Body of pancreas (tissue), 4 donors: ENCODE measurements at places on chromosomes 11 and 22. TPM values are rescaled to one million over a fixed set of nuclear protein-coding genes. Genes with fewer than 3 reads are reported as not detected.

DNA sequence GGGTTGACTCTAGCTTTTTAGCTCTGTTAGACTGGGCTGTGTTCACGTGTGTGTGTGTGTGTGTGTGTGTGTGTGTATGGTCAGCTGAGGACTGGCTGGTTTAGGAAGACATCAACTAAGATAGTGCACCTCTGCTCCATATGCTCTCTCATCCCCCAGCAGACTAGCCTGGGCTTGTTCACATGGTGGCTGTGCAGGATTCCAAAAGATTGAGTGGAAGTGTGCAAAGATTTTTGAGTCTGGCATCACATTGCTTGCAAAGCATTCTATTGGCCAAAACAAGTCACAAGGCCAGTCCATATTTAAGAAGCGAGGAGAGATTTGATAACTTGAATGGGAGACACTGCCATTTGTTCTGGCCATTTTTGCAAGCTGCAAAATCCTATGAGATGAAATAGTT lies 79.7 kb upstream of the C11orf87 start:
- no peaks in the 10 kb centered on the region for H3K36me3 ChIP-seq
- no peak for DNase-seq
- H3K27me3 ChIP-seq: no peaks in the 10 kb centered on the region
- H3K4me3 ChIP-seq: no peak overlapping the region

DNA sequence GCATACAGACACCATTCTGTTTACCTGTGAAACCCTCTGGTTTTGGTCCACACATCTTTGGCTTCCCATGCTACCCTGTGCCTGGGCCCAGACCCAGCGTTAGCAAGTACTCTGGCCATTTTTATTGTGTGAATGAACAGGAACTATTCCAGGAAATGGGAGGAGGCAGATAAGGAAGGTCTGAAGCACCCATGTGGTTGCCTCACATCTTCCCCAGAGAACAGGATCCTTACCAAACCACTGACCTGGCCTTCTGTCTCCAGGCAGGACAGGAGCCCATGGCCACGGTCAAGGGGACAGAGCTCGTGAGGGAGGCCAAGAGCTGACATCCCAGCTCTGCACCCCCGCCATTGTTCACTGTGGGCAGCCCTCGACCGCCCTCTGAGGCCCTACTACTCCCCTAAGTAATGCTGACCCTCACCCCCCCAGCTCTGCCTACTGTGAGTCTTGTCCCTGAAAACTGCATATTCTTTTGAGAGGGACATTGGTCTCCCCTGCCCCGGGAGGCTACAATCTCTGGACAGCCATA lies 97.7 kb upstream of the TP53I11 start:
- H3K36me3 ChIP-seq: no peaks in the 10 kb centered on the region
- no peak for DNase-seq
- H3K4me1 ChIP-seq: no peaks in the 10 kb centered on the region
- H3K27me3 ChIP-seq: no peaks in the 10 kb centered on the region
- no peak overlapping the region for H3K4me3 ChIP-seq
- H3K27ac ChIP-seq: no peak overlapping the region

DNA sequence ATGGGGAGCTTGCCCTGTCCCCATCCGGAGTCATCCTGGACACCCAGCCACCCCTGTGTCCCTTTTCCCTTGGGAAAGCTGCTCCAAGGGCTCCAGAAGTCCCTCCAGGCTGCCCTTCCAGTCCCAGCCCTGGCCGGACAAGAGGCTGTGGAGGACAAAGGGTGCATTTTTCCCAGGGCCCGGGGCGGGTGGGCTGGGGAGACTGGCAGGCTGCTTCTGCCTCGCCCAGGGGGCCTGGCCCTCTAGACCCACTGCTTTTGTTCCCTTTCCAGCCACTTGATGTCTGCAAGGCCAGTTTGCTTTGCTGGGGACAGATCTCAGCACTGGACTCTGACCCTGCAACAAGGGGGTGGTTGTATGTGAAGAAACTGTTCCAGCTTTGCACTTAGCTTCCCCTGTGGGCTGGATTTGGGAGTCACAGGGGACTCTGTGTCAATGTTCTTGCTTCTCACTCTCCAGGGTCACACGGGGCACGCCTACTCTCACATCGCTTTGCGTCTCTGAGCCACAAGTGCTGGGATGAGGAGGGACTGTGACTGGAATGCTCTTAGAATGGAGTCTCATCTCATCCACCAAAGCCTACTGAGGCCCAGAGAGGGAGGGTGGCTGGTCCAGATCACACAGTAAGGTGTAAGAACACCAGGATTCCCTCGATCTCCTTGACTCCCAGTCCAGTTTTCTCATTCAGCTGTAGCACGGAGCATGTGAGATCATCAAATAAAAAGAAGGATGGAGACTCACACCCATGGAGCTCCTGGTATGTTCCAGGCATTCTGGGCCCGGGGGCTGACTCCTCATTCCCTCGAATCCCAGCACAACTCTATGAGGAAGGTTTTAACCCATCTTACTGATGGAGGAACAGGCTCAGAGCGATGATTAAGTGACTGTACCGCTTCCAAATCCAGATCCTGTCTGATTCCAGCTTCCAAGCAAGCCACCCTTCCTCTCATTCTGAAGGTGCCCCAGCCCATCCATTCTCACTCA lies 59.9 kb downstream of the FBXO7 start:
- peak; percentile 65 for DNase-seq
- H3K27me3 ChIP-seq: no peaks in the 10 kb centered on the region
- no peak overlapping the region for H3K4me3 ChIP-seq
- H3K4me1 ChIP-seq: peaks cover 17% of the 10 kb centered on the region
- H3K27ac ChIP-seq: peak overlapping the region; percentile 70

The HTR3A gene
- total RNA-seq: 0.33 TPM

The SLC22A24 gene
- not detected for total RNA-seq

The B3GAT1 gene
- under 0.01 TPM for total RNA-seq

GRCh38 chr11:87366763-87367405 lies 329.1 kb downstream of the TMEM135 start:
- no peak for DNase-seq
- H3K4me3 ChIP-seq: no peak overlapping the region
- H3K36me3 ChIP-seq: no peaks in the 10 kb centered on the region
- no peaks in the 10 kb centered on the region for H3K27me3 ChIP-seq
- no peak overlapping the region for H3K27ac ChIP-seq

The NPAS4 gene
- total RNA-seq: not detected

DNA sequence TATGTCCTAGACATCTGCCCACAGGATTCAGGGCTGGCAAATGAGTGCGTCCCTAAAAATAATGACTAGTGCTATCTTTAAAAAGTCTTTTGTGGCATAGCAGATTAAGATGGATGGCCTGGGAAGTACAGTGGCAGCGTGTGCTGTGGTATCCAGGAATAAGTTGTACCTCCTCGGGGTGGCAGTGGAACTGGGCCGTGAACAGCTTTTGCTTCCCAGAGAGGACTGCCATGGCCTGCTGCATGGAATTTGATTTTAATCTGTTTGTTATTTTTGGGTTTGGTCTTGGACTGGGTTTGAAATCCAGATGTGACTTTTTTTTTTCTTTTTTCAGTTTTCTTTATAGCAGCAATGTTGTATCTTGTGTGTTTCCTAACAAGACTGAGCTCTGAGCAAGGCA lies 71.3 kb upstream of the PARVG start:
- H3K27ac ChIP-seq: no peak overlapping the region
- H3K36me3 ChIP-seq: no peaks in the 10 kb centered on the region
- DNase-seq: no peak
- H3K4me3 ChIP-seq: no peak overlapping the region

The GNAZ gene
- 2.3 TPM for total RNA-seq

The OR4A16 gene
- not detected for total RNA-seq

The LSP1 gene
- 9.9 TPM for total RNA-seq

DNA sequence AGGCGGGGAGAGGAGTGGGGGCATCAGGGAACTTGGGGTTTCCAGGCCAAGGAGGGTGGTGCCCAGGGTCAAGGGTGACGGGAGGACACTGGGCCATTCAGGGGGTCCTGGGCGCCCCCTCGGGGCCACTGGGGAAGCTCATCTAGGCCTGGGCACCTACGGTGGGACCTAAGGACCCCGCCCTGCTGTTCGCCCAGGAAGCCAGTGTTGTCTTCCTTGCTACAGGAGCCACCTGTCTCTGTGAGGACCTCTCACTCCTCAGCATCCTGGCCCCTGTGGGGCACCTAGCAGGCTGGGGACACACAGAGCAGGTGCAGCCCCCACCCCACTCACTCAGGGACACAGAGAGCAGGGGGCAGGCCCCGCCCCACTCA lies 191.6 kb downstream of the IGLL1 start:
- peaks cover 5% of the 10 kb centered on the region for H3K4me1 ChIP-seq
- H3K36me3 ChIP-seq: no peaks in the 10 kb centered on the region
- H3K27me3 ChIP-seq: no peaks in the 10 kb centered on the region
- no peak for DNase-seq
- no peak overlapping the region for H3K27ac ChIP-seq

DNA sequence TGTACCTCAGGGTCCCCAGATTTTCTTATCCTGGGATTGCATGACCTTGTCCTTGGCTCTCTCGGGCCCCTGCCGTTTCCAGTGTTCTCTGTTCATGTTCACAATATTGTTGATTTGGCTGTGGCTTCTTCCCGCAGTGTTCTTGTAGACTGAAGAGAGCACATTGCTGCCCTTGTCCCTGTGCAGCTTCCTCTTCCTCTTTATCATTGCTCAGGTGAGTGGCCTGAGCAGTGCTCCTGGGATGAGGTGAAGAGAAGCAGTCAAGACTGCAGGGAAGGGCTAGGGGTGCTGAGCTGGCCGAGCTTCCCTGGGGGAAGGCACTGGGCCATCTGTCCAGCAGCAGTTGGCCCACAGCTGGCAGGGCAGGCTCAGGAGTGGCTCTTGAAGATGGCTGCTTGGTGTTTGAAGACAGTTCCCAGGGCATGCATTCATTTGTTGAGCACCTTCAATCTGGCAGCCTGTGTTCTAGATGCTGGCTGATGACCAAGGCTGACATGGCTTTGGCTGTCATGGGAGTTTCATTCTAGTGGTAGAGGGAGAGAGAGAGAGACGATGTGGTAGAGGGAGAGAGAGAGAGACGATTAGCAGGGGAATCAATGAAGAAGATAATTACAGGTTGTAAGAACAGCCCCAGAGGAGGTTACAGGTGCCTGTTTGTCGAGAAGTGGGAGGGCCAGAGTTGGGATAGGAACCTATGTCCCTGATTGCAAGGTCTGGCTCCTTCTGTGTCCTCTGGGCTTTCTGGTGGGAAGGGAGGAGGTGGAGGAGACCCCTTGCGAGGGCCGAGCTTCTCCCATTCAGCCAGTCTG lies 17.4 kb downstream of the BMAL1 start:
- H3K4me1 ChIP-seq: peaks cover 26% of the 10 kb centered on the region
- H3K27ac ChIP-seq: no peak overlapping the region
- DNase-seq: no peak
- H3K36me3 ChIP-seq: no peaks in the 10 kb centered on the region

The CBLIF gene
- not detected for total RNA-seq

DNA sequence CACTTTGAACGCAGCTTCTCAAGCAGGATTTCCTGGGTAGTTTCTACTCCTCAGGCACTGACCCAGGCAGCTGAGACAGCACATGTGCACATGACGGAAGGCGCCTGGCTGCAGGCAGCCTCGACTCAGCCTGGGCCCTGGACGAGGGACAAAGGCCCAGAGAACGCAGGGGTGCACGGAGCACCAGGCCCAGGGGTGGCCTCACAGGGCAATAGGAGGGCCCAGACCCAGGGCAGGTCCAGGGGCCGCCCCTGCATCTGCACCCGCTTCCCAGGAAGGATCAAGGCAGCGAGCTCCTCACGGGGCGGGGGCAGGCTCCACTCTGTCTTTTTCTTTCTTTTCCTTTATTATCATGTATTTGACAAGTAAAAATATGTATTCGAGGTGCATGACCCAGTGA lies 208.4 kb downstream of the BRD1 start:
- H3K4me1 ChIP-seq: no peaks in the 10 kb centered on the region
- no peak overlapping the region for H3K4me3 ChIP-seq
- no peaks in the 10 kb centered on the region for H3K27me3 ChIP-seq
- no peak for DNase-seq
- H3K36me3 ChIP-seq: no peaks in the 10 kb centered on the region

The OTOG gene
- total RNA-seq: not detected

The KRTAP5-7 gene
- total RNA-seq: not detected

The GTPBP1 gene
- 34.0 TPM for total RNA-seq

The VEGFB gene
- total RNA-seq: 32.4 TPM

The CNGA4 gene
- not detected for total RNA-seq

DNA sequence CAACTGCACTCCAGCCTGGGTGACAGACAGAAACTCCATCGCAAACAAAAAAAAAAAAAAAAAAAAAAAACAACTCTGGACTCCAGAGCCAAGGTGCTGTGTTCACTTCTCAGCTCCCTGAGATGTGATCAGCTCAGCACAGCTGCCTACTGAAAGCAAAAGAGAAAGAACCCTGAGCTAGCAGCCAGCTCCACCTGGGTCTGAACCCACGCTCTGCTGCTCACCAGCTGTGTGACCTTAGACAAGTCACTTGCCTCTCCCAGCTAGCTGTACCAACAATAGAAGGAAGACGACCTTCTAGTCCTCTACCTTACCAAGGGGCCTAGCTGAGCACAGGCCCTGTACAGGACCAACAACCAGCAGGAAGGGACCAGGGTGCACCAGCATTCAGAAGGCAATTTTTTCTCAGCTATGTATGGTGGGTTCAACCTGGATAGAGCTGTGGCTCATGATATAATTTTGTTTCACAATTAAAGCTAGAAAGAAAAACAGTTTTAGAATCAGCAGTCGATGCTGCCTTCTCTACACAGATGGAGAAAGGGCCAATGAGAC lies 3.8 kb downstream of the DGCR2 start:
- peak; percentile 74 for DNase-seq
- no peak overlapping the region for H3K4me3 ChIP-seq
- H3K27me3 ChIP-seq: no peaks in the 10 kb centered on the region
- H3K4me1 ChIP-seq: peaks cover 78% of the 10 kb centered on the region
- H3K27ac ChIP-seq: peak overlapping the region; percentile 41

The MS4A1 gene
- total RNA-seq: not detected

The HEPHL1 gene
- not detected for total RNA-seq

GRCh38 chr22:44143105-44143474 lies 37.6 kb upstream of the PARVG start:
- H3K27me3 ChIP-seq: no peaks in the 10 kb centered on the region
- H3K36me3 ChIP-seq: no peaks in the 10 kb centered on the region
- H3K4me3 ChIP-seq: no peak overlapping the region
- H3K4me1 ChIP-seq: no peaks in the 10 kb centered on the region

DNA sequence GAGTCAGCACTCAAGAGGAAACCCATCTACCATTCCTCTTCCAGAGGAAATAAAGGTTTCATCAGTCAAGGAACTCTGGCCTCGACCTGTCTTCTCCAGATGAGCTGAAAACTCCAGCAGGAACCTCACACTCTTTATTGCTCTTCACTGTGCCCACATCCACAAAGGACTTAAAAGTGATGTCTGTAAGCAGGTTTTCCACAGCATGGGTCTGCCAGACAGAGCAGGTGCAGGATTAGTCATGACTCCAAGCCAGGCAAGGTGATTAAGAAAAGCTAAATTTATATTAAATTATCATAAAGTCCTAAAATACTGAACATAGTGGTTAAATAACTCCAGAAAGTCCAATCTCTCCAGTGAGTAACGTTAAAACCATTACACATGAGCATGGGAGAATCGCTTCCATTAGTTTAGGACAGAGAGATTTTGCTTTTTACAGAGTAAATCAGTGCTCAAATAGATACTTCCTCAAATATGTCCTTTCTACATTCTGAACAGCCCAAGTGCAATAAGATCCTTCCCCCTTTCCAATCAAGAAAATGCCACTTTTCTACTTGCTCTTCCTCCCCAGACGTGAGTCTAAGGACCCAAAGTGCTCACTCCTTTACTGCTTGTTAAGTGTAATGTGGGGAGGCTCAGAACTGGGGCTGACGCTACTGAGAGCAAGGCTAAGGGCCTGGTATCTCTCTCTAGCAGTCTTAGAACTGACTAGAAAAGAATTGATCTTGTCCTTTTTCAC lies 10.7 kb upstream of the CKAP5 start:
- no peaks in the 10 kb centered on the region for H3K27me3 ChIP-seq
- H3K4me1 ChIP-seq: no peaks in the 10 kb centered on the region
- no peak overlapping the region for H3K4me3 ChIP-seq
- no peak for DNase-seq
